ENCODE measurements at places on chromosomes 3 and 15.

DNA sequence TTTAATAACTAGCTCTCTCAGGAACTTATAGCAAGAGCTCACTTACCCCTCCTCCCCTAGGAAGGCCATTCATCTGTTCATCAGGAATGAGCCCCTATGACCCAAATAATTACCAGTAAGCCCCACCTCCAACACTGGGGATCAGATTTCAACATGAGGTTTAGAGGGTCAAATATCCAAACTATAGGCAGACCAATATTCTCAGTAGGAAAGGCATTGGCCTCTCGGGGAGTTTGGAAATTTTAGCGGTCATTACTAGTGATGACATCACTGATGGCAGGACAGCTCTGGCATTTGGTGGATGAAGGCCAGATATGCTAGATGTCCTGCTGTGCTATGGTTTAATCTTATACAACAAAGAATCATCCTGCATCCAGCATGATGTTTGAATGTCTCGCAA lies 15.2 kb upstream of the CD47 start:
- DNase-seq, result no peak

- no peak for DNase-seq
Measured at GRCh38 chr3:157279237-157279636, 119.3 kb upstream of the CCNL1 start.

GRCh38 chr3:113663324-113663750 lies 33.1 kb downstream of the USF3 start:
- DNase-seq, result no peak

DNA sequence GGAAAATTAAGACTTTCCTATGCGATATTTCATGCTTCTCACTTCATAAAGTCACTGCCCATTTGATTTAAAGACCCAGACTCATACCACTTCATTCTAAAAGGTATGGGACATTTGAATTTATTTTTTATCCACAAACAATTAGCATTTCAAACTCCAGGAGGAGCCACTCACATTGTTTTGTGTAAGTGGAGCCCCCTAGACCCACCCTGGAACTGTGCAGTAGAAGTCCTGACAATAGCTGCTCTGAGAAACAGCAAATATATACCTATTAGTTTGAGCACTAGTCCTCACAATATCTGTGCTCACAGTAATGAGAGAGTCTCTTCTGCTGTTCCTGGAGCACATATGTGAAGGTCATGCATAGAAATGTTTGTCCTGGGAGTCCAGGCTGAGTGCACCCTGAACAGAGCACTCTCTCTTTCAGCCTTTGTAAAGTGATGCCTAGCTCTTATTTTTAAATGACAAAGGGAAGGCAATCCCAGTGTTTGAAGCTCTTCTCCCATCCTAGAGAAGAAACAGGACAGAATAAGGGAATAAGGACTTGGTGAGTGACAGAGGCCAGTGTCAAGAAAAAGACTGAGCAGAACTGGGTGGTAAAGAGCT lies 127.5 kb upstream of the STRIT1 start:
- DNase-seq, result no peak

DNA sequence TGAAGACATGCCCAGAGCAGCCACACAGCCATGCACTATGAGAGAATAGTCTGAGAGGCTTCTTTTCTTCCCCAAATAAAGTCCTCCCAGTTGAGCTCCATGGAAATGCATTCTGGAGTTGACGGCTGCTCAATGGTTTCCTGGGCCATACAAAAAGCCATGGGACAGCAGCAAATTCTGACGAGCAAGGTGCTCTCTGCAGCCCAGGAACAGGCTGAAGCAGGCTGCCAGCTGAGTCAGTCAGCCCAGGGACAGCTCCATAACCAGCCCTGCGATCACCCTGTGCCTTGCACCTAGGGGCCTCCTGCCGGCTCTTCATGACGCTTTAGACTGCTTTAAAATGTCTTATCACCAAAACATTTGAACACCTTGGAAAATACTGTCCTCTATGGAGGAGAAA lies 256.3 kb upstream of the CHRNA7 start:
- DNase-seq, result no peak

- no peak for DNase-seq
Measured at GRCh38 chr3:11291808-11292207, 19.6 kb downstream of the ATG7 start.
